NAMALWA (cell line): ENCODE measurements at places on chromosomes 13 and 19.

DNA sequence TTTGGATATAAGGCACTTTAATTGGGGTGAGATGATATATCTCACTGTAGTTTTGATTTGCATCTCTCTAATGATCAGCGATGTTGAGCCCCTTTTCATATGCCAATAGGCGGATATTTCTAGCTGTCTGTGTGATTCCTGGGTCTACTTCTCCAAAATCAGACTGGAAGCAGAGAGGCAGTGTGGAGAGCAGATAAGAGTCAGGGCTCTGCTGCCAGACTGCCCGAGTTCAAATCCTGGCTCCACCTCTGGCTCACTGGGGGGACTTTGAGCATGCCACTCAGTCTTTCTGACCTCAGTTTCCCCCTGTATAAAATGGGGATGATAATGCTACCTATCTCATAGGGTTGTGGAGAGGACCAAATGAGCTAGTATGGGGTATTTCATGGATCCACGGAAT lies 24.0 kb upstream of the ACP7 start:
- DNase-seq, result no peak

- no peak for DNase-seq
Measured at GRCh38 chr13:35727881-35728280, 251.4 kb upstream of the MAB21L1 start.

DNA sequence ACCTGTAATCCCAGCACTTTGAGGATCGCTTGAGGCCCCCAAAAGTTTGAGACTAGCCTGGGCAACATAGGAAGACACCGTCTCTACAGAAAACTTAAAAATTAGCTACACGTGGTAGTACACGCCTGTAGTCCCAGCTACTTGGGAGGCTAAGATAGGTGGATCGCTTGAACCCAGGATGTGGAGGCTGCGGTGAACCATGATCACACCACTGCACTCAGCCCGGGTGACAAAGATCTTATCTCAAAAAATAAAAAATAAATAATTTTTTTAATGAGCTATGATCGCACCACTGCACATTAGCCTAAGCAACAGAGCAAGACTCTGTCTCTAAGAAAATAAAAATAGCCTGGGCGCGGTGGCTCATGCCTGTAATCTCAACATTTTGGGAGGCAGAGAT lies 6.6 kb downstream of the RCBTB2 start:
- no peak for DNase-seq

DNA sequence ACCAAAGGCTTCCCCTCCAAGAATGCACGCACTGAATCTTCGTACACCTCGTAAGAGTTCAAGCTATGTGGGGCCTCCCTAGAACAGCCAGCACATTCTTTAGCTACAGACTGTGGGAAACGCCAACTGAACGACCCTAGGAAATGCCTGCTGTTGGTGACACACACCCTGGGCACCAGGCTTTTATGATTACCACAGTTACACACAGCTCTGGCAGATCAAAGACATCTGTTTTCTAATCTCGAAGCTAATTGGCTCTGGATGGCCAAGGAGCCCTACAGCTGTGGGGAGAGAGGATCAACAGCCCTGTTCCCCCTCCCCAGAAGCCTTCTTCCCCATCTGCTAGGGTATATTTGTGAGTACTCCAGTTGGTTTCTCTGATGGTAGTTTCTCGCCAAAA lies 123.0 kb downstream of the COL4A1 start:
- no peak for DNase-seq

DNA sequence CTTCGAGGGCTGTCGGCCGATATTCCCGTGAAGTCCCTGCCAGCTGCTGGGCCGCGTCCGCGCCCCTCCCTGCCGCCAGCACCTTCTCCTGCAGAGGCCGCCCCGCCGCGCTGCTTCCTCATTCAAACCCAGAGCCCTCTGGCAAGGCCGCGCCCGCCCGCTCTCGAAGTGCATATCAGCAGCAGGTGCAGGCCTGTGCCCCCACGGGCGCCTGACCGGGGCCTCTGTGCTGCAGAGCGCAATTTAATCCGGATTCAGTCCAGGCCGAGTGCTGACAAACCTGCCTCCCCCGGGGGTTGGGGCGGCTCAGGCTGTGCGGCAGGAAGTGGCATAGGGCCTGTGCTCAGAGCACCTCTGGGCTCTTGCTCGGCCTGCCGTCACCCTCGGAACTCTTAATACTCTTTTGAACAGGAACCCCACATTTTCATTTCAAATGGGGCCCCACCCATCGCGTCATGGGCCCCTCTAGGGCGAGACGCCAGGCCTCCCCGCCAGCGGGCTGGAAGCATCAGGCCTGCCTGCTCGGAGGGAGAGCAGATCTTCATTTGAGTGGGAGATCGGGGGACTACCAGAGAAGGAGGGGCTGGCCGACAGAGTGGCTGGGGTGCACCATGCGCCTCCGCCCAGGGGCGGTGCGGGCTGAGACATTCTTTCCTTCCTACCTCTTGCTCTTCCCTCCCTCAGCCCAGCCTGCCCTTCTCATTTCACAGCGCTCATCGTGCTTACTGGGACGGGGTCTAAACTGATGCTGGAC lies 125.7 kb downstream of the TNFRSF19 start:
- no peak for DNase-seq

GRCh38 chr13:25908366-25908765 lies 143.4 kb downstream of the SHISA2 start:
- DNase-seq, result no peak

DNA sequence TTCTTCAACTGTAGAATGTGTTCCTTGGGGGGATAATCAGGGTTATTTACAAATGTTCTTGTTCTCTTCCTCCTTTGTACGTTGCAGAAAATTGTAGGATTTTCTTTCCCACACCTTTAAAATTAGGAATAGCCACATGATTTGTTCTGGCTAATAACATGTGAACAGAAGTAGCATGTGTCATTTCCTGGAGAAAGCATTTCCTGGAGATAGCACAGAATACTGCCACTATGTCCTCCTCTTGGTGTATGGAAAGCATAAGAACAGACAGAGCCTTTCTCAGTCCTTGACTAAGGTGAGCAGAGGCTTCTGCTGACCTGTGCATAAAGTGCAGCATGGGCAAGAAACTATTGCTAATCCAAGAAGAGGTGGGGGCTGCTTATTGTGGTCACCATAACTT lies 101.8 kb downstream of the FAM216B start:
- DNase-seq, result no peak

- DNase-seq, result no peak
Measured at GRCh38 chr19:32231691-32232090, 113.7 kb upstream of the ZNF507 start.

DNA sequence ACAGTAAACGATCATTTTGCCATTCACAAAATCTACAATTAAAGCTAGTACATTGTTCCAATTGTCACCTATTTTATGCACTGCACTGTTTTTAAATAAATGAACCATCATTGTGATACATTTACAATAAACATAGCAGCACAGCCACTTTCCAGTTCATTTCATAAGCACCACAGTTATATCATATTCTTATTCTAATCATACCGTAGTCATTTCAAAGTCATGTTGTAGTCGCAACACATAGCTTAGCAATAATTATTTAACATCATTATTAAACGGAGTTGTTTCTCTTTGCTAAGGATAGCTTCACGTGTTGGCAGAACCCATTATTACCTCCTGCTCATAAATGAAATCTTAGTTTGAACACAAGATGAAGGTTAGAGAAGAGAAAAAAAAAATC lies 2.2 kb upstream of the PCDH9 start:
- DNase-seq, result no peak

- no peak for DNase-seq
Measured at GRCh38 chr19:6887316-6887715, at the start of gene ADGRE1. Gene ADGRE1, plus strand, starts transcription at chr19:6887579. Its CDS starts 30 bp downstream, at chr19:6887609.

DNA sequence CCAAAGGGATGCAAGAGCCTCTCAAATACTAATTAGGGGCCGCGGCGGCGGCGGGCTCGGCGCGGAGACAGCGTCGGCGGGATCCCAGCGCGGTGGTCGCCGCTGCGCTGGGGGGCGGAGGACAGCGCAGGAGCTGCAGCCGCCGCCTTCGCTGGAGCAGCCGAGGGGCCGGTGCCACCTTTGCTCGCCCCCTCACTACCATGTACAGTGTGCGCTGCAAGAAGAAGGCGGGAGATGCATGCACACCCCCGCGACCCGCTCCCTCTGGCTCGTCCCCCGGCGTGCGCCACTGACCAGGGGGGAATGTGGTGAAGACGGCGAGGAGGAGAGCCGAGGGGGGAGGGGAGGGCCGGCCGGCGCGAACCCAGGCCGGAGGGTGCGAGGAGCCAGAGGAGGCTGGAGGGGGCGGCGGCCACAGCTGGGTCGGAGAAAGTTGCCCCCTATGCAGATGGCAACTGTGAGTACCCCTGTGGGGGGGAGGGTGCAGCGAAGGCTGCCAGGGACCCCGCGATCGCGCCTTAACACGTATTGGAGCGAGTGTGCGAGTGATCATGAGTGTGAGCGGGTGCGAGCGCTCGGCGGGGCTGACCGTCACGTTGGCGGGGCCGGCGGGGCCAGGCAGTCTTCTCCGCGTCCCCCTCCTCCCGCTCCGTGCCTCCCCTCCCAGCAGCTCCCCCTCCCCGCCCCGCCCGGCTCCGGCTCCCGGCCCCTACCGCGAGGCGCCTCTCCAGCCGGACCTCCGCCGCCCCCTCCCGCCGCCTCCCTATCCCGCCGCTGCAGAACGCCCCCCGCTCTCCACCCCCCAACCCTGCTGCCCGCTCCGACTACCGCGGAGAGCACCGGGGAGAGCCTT lies 808 bp downstream of the SLITRK5 start:
- DNase-seq, result no peak

GRCh38 chr19:37220383-37220782 lies 2.4 kb downstream of the ZNF383 start:
- DNase-seq, result no peak

- peak; percentile 74 for DNase-seq
Measured at GRCh38 chr13:114024603-114025404, 50.9 kb upstream of the C13orf46 start.

- DNase-seq, result no peak
Measured at GRCh38 chr13:80256352-80256932, 84.5 kb downstream of the SPRY2 start.

DNA sequence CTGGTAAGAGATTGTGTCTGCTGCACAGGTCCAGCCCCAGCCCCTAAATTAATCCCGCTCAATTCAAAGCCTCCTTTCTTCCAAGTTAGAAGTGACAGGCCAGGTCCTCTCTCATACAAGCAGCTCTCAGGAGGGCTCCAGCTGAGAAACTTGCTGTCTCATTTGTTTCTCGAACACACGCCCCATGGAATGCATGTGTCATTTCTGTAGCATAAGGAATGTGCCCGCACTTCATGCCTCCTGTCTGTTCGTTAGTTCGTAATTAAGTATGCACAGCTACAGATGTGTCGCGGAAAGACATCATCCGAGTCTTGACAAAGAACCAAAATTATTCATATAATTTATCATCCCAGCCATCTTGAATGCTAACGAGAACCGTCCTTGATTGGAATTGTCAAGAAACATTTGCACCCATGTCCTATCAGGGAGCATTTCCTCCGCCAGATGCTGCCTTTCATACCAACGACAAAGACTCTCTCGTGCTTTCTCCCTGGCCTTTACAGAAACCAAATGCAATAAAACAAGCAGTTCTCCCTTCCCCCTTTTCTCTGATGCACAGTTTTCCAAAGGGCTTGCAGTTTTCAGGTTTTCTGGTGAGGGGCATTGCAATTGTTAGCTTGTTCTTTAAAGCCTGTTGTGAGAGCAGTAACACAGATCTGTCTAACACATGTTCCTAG lies 133.5 kb downstream of the UQCRFS1 start:
- DNase-seq, result no peak

DNA sequence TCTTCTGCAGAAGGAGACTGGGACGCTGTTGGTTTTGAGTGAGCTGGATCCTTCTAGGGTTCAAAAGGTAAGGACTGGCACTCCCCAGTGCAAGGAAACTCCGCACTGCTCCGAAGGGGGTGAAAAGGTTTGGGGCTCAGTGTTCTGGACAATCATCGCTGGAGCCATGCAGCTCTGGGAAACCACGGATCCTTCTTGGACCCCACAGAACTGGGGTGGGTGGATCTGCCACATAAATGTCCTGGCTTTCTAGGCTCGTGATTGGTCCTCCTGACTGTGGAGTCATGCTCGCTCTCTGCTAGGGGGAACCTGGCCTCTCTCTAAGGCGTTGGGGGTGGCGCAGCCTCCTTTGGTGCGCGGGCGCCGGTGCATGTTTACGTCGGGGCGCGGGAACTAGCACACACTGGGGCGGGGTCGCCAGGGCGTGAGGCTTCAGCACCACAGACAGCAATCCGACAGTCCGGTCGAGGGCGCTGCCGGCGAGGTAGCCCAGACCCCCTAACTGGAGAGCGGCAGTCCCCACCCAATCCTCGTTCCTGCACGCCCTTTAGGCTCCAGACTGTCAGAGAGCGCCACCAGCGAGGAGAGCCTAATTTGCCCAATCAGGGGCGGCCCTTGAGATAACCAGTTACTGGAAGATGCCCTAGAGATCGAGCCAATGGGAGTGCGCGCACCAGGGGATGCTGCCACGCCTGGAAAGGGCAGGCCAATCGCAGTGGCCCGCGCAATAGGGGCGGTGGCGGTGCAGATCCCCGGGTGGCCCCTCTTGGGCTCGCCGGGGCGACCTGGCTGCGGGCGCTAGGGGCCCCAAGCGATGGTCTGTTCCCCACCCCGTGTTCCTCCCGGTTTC lies 913 bp upstream of the ELAVL3 start:
- DNase-seq, result peak; percentile 93

DNA sequence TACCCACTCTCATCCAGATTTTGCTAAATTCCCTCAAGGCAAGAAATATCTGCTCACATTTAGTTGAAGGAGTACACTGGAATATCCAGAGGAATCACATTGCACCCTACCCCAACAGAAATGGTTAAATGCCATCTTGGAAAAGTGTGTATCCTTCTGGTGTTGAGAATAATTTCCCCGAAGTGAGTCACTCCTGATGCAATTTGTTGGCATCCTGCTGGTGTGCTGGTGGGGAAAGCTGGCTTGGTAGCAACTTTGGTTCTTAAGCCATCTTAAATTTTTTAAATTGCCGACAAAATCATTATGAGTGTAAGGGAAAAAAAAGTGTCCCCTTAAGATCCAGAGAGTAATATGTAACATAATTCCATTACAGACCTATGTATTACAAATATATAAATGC lies 337.3 kb upstream of the DACH1 start:
- no peak for DNase-seq

DNA sequence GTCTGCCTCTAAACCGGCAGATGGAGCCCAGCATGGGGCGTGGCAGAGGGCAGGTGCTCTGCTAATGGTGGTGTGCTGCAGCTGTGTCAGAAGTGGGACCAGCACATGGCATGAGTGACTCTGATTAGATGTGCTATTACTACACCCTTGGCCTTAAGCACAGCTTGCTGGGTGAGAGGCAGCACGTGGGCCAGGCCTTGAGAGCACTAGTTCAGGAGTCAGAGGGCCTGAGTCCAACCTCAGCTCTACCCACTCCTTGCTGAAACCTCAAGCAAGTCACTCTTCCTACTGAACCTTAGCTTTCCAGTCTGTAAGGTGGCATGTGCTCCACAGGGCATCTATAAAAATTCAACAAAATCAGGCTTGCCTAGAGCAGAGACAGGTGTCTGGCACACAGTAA lies 22.7 kb downstream of the AKT2 start:
- DNase-seq, result peak; percentile 29
